GM10248 (cell line): ENCODE measurements at places on chromosomes 13 and 19.
A peak's percentile ranks its signal among the peaks of the same experiment; 100 is the strongest.

- DNase-seq, result no peak
Measured at GRCh38 chr13:44365008-44365407, 8.6 kb upstream of the SERP2 start.

DNA sequence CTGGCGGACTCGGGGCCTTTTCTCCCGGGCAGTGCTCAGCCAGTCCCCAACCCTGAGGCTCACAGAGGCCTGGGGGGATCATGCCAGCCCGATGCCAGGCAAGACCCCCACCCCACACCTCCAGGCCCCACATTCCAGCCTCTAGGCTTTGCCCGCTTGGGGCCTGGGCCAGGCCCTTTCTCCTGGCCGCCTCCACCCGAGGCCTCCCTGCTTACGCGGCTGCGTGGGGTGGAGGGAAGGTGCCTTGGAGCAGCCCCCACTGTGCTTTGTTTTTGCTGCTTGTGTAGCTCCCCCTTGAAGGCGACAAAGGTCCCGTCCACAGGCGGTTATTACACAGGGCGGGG lies 38.4 kb downstream of the SMIM24 start:
- DNase-seq, result no peak

GRCh38 chr13:113874177-113874576 lies 10.3 kb upstream of the GAS6 start:
- no peak for DNase-seq

- peak; percentile 24 for DNase-seq
Measured at GRCh38 chr19:30406220-30407067, 34.3 kb downstream of the ZNF536 start.

GRCh38 chr13:101398920-101399319 lies 17.4 kb downstream of the NALCN start:
- DNase-seq, result no peak

GRCh38 chr19:36041831-36042230 lies 9.2 kb upstream of the CLIP3 start:
- no peak for DNase-seq

DNA sequence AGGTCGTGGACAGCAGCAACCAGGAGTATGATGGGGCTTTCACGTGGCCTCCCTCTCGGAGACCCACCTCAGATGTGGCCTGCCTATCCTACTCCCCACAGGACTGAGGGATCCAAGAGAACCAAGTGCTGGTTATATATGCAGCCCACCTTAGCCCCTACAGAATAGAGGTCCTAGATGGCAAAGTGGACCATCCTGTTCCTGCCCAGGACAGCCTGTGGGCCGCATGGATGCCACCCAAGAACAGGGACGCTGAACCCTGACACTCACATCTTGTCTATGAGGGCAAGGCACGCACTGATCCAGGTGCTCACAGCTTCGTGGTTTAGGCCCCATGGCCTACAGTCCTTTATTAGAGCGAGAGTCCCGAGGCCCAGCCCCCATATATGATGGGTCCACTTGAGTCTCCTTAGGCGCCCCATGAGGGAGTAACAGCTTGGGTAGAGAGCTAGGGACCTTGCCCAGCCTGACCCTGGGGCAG lies 1.5 kb upstream of the SLC27A5 start:
- no peak for DNase-seq

DNA sequence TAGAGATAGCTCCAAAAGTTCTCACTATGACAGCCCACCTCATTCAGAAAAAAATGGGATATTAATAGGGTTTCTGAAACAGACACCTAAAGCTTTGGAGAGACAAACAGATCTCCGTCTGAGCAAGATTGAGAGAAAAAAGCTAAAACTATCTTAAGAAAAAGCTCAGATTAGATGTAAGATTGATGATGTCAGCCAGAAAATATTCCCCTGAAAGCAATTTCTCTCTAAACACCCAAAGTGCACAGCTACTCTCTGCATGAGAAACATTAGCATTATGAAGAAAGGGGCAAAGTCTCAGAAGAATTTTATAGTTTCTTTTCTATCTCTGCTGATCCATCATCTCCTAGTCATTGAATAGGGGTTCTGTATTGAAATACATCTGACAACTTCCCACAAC lies 148.9 kb downstream of the ZNF737 start:
- no peak for DNase-seq

- DNase-seq, result no peak
Measured at GRCh38 chr13:43077461-43077860, 54.1 kb downstream of the DNAJC15 start.

GRCh38 chr13:41465241-41465847 lies 8.0 kb downstream of the RGCC start:
- DNase-seq, result peak; percentile 87

- no peak for DNase-seq
Measured at GRCh38 chr13:99135591-99135990, 65.1 kb upstream of the UBAC2 start.

- DNase-seq, result peak; percentile 81
Measured at GRCh38 chr19:29837448-29837981, 25.7 kb downstream of the CCNE1 start.

GRCh38 chr13:110305544-110305943 lies 1.4 kb downstream of the COL4A1 start:
- no peak for DNase-seq

DNA sequence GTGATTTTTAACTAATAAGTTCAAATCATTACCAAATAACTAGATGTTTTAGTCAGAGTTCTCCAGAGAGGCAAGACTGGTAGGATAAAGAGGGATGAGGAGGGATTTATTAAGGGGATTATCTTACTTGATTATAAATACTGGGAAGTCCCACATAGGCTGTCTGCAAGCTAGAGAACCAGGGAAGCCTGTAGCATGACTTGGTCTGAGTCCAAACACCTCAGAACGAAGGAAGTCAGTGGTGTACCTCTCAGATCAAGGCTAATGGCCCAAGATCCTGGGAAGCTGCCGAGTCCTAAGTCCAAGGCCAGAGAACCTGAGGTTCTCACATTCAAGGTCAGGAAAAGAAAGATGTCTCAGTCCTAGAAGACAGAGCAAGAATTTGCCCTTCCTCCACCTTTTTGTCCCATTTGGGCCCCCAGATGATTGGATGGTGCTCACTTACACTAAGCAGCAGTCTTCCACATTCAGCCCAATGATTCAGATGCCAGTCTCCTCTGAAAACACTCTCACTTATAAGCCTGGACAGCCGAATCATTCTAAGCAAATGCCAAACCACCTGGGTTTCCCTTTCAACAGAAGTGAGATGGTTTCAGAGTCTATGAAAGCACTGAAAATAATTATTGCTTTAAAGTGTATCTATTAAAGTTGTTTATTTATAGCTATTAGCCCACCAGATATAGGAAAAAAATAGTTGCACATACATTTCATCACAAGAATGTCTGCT lies 1599.2 kb downstream of the OLFM4 start:
- DNase-seq, result no peak
